DMS153 (cell line): ENCODE measurements at places on chromosomes 16 and 17.

DNA sequence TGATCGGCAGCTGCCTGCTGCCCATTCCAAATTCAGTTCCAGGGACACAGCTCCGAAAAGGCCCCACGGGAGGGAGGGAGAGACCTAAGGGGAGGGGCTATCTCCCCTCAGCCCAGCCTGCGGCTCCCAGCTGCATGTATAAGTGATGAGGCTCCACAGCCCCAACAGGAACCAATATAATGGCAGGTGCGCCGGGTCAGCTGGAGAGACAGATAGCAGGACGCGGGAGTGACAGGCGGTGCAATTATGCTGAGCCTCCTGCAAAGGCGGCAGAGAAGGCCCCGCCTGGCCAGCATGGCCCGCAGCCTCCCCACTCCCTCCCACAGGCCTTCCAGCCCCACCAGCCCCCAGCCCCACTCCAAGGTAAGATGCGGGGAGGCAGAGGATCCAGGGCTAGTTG lies 8.1 kb upstream of the C1QL1 start:
- no peak for DNase-seq

DNA sequence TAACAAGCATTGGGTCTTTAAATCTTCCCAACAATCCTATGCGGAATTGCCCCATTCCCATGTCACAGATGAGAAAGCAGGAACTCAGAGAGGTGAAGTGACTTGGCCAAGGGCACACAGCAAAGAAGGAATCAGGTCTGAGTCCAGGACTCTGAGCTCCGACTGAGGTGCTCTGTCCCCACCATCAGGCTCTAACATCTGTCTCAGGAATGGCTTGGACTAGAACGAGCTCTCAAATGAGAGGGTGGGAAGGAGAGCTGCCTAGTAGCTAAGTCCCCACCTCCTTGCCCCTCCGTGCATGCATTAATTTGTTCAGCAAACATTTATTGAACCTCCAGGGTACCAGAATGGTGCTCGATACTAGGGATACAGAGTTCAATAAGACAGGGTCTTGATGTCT lies 26.7 kb downstream of the ABCC3 start:
- no peak for DNase-seq

- no peak for DNase-seq
These were observed 16.1 kb downstream of the KCNJ16 start for GRCh38 chr17:70091005-70091568.

DNA sequence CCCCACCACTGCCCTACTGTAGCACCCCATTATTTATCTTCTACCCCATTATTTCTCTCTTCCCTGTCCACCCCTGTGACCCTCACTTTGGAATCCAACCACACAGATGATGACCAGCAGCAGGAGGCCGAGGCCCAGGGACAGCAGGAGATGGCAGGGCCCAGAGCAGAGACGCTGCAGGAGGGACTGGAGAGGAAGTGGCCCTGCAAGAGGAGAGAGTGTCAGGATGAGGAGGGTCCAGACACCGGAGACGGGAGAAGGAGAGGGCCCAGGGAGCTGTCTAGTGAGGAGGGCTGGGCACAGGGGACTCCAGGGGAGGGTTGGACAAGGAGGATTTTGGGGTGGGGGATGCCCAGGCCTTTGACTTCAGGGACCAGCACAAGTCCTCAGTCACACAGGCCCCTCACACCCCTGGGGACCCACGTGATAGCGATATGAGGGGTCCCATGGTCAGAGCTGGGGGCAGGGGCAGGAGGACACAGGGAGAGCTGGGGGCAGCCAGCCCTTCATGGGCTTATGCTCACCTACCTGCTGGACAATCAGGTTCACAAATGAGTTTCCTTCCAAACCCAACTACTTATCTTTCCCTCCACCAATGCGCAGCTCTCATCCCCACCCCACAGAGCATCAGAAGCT lies 2.0 kb downstream of the CLEC10A start:
- DNase-seq: no peak

DNA sequence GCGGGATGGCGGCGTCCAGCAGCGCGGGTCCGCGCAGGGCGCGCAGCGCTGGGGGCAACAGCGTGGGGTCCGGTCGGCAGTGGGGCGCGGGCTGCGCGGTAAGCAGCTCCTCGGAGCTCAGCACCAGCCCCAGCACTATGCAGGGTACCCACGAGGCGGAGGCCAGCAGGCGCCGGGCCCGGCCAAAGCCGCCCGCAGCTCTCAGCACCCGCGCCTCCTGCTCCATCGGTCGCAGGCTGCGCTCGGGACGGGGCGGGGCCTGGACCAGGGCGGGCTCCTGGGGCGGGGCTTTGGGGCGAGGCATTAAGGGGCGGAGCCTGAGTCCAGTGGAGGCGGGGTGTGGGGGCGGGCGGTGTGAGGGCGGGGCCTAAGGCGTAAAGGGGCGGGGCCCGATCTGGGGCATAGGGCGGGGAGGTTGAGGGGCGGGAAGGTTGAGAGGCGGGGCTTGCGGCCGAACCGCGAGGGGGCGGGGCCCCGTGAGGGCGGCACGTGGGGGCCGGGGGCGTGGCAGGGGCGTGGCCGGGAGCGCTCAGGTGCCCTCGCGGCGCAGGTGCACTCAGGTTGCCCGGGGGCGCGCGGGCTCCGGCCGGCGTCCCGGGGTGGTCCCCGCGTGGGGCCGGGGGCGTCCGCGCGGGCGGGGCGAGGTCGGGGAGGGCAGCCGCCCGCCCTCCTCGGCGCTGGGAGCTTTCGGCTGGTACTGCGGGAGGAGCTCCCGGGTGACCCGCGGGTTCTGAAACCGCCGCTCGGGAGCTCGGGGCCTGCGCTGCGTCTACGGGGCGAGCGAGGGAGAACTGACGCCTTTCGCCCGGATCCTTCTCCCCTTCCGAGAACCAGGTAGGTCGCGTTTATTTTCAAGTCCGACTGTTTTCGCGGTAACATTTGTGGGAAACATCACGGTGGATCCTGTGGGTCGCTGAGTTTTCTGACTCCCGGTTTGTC lies 1.4 kb upstream of the SLC22A31 start:
- DNase-seq: peak; percentile 43

DNA sequence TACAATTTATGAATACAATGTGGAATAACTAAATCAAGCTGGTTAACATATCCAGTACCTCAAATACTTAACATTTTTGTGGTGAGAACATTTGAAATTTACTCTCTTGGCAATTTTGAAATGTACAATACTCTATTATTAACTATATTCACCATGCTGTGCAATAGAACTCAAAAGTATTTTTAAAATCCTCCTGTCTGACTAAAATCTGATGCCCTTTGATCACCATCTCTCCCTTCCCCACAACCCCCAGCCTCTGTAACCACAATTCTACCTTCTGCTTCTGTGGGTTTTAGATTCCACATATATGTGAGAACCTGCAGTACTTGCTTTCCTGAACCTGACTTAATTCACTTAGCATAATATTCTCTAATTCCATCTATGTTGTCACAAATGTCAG lies 71.6 kb upstream of the ALOX12 start:
- no peak for DNase-seq

- no peak for DNase-seq
These were observed 34.1 kb downstream of the CUEDC1 start for GRCh38 chr17:57920916-57921703.

GRCh38 chr17:36609498-36609862 lies 8.1 kb downstream of the MRM1 start:
- DNase-seq: no peak

DNA sequence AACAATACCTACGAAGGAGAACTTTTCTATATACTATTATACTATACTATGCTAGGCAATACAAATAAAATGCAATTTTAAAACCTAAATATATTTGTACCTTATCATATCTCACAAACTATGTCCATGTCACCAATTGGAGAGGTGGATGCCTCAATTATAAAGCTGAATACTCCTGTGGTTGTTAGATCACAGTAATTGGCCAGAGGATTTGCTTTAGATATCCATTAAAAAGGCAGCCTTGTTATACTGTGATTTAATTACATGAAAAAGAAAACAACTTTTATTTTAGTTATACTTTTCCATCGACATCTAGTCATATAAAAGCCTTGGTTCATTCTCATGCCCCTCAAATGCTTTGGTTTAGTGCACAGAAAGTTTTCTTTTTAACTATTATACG lies 129.3 kb downstream of the BRIP1 start:
- DNase-seq: no peak

DNA sequence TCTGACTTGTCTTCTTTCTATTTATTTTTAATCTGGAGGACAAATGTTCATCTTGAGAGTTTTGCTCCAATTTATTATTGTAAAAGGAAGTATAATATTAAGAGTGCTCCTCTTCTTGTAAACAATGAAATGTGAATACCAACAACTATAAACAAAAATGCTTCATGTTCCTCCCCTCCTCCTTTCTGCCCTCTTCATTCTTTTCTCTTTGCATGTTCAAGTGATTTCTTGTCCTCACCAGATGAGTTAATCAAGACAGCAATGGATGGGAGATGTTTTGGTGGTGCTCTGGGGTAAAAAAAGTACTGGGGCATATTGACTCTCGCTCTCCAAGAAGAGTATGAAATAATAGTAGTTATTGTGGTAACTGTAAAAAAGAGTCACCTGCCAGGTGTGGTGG lies 24.3 kb downstream of the ITGB3 start:
- no peak for DNase-seq

GRCh38 chr16:77949445-77949844 lies 72.9 kb upstream of the CLEC3A start:
- DNase-seq: no peak

- no peak for DNase-seq
These were observed 2290.1 kb downstream of the TP53TG3F start for GRCh38 chr16:35749253-35750141.

DNA sequence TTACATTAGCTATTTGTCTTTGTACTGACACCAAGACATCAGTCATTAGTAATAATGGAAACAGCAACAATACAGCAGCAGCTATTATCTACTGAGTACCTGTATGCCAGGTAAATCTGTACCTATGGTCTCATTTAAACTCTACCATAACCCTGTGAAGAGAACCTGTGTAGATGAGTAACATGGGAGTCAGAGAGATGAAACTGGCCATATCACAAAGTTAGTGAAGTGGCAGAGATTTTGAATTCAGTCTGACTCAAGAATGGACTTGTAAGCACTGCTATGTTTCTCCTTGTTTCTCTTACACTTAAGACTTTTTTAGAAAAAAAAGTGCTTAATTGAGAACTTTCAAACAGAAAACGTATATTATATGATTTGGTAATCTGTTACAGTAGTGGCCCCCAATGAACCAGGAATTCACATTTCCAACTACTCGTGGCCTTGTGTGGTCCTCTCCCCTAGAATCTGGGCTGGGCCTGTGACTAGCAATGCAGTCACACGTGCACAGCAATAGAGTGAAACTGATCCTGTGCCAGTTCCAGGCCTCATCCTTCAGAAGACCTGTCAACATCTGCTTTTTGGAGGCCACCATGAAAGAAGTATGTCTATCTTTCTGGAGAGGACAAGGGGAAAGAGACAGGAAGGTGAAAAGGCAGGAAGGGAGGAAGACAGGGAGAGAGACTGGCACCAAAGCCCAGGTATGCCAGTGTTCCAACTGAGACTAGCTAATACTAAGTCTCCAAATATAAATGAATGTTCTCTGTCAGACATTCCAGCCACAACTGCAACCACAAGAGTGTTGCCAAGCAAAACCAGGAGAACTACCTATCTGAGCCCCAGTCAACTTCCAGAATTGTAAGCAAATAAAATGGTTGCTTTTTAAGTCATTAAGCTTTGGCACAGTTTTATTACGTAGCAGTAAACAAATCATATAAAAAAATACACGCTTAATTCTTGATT lies 12.0 kb downstream of the CRLF3 start:
- no peak for DNase-seq

DNA sequence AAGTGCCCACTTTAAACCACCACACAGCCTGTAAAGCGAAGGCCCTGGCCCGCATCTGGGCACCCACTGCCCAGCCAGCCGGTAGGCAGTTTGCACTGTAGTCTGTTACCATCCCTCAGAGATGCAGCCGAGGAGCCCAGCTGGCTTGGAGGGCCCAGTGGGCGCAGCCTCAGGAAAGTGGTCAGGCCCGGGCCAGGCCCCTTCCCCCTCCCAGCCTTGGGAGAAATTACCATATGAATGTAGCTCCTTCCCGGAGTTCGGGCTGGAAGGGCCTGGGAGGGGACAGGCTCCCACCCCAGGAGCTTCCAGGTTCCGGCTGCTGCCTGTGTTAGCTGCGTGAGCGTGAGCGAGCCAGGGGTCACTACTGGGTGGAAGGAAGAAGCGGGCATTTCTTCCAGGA lies 325.4 kb downstream of the SEC14L1 start:
- no peak for DNase-seq

- peak; percentile 78 for DNase-seq
These were observed 115.0 kb upstream of the CIBAR2 start for GRCh38 chr16:85227084-85227945.

DNA sequence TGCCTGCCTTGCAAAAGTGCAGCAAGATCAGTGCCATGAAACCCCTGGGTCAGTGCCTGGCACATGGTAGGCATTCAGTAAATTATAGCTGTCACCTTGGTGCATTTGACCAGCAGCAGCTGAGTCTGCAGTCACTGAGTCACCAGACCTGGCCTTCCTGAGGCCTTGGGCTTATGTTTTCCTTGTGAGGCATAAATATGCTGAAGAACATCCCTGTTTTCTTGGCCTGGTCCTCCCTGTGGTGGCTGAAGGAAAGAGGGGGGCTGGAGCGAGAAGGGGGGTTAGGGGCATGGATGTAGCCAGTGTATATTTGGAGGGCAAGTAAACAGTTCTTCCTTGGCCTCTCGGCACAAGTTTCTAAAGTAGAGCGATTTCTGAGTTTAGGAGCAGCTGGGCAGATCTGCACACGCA lies 26.5 kb downstream of the EPN2 start:
- no peak for DNase-seq

- no peak for DNase-seq
These were observed 3.6 kb upstream of the LITAFD start for GRCh38 chr16:8878523-8878911.

DNA sequence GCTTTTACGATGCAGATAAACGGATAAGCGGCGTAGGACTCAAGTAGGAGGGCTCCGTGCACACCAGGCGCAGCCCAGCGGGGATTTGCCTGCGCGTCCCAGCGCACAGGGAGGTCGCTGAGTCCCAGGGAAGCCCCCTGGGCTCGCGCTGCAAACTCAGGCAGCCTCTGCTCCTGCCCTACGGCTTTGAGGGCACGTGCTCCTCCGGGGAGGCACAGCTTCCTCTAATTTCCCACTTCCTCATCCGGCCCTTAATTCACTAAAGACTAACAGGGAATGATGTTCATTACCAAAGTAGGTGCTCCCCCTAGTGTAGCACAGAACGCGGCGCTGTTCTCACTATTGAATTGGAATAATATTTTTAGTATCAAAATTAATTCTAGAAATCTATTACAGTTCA lies 825.4 kb downstream of the KCNJ18 start:
- no peak for DNase-seq

- peak; percentile 44 for DNase-seq
These were observed at the start of gene CLCN7 for GRCh38 chr16:1474796-1475551. CLCN7 (minus strand) TSS chr16:1475028; CDS start chr16:1474974, 54 bp downstream.

DNA sequence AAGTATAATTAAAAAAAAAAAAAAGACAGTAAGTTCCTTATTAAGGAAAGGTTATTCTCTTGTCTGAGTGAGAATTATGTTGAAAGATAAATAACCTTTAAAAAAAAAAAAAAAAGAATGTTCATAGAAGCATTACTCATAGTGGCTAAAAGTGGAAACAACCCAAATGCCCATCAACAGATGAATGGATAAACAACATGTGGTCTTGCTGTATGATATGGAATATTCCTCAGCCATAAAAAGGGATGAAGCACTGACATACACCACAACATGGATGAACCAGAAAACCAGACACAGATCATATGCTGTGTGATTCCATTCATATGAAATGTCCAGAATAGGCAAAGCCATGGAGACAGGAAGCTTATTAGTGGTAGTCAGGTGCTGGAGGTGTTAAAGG lies 9.2 kb upstream of the CCNF start:
- DNase-seq: no peak

- no peak for DNase-seq
These were observed 23.1 kb downstream of the STAT3 start for GRCh38 chr17:42365136-42365535.

GRCh38 chr17:81251709-81252301 lies 12.7 kb downstream of the NDUFAF8 start:
- DNase-seq: peak; percentile 82
